ENCODE measurements at places on chromosomes 1 and 21. TPM values are rescaled to one million over a fixed set of nuclear protein-coding genes. Genes with fewer than 3 reads are reported as not detected.

Gene KIRREL1
- total RNA-seq: 114 TPM

Gene NBPF15
- 71.3 TPM for total RNA-seq

Gene CLCA1
- total RNA-seq: not detected

Gene PTGER3
- 70.1 TPM for total RNA-seq

Gene PLD5
- total RNA-seq: 6.6 TPM

GRCh38 chr1:161388639-161389038 lies 21.0 kb upstream of the CFAP126 start:
- peak overlapping the region; percentile 93 for H3K27ac ChIP-seq
- H3K4me3 ChIP-seq: no peak overlapping the region
- no peaks in the 10 kb centered on the region for H3K4me1 ChIP-seq
- H3K36me3 ChIP-seq: no peaks in the 10 kb centered on the region

- no peaks in the 10 kb centered on the region for H3K27me3 ChIP-seq
- peak overlapping the region; percentile 87 for H3K27ac ChIP-seq
- H3K4me3 ChIP-seq: no peak overlapping the region
- peaks cover 9% of the 10 kb centered on the region for H3K4me1 ChIP-seq
- no peaks in the 10 kb centered on the region for H3K36me3 ChIP-seq
Measured at GRCh38 chr1:36123356-36123755, 1.7 kb downstream of the COL8A2 start.

DNA sequence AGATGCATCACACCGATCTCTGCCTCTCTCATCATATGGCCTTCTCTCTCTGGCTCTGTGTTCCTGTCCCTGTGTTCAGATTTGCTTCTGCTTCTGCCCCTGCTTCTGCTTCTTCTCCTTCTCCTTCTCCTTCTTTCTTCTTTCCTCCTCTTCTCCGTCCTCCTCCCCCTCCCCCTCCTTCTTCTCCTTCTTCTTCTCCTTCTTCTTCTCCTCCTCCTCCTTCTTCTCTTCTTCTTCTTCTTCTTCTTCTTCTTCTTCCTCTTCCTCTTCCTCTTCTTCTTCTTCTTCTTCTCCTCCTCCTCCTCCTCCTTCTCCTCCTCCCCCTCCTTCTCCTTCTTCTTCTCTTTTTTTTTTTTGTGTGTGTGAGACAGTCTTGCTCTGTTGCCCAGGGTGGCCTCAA lies 139.9 kb upstream of the KLHDC7A start:
- no peaks in the 10 kb centered on the region for H3K27me3 ChIP-seq
- no peak overlapping the region for H3K27ac ChIP-seq
- H3K36me3 ChIP-seq: no peaks in the 10 kb centered on the region
- DNase-seq: no peak

DNA sequence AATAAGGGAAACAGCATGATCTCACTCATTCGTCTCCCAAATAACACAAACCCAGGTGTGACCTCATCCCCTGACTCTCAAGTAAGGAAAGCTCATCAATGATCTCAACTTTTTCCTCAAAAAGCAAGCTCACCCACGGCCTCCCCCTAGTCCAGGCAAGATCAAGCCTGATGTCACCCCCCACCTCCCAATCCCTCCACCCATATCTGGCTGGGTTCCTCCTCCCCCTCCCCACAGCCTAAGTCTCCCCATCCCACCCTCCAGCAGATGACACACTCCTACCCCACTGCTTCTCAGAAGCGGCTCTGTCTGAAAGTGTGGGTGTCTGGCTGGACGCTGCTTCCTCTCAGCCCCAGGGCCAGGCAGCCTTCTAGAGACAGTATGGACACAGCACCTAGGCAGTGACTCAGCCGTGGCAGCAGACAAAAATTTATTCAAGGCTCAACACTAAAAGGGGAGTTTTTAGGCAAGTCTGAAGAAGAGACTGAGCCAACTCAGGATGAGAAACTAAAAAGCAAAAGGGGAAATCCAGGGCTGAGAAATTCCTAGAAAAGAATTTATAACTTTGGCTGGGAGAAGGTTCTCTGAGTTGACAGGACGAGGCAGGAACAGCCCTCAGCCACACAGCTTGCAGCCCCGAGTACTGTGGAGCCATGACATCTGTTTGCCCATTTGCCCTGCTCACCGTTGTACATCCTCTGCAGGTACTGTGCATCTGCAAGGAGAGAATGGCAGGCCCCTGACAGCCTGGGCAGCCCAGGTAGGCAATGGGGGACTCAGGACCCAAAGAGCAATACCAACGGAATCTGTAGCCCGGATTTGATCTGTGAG lies 81.6 kb upstream of the LRRC8D start:
- H3K4me3 ChIP-seq: no peak overlapping the region
- H3K4me1 ChIP-seq: no peaks in the 10 kb centered on the region
- H3K27me3 ChIP-seq: no peaks in the 10 kb centered on the region
- no peak overlapping the region for H3K27ac ChIP-seq

- DNase-seq: no peak
- no peaks in the 10 kb centered on the region for H3K27me3 ChIP-seq
- H3K36me3 ChIP-seq: no peaks in the 10 kb centered on the region
- H3K4me3 ChIP-seq: no peak overlapping the region
- H3K27ac ChIP-seq: no peak overlapping the region
Measured at GRCh38 chr21:45060675-45061311, 13.6 kb upstream of the ADARB1 start.

GRCh38 chr1:7298145-7298544 lies 473.0 kb upstream of the VAMP3 start:
- no peaks in the 10 kb centered on the region for H3K27me3 ChIP-seq
- DNase-seq: no peak
- no peak overlapping the region for H3K27ac ChIP-seq
- H3K4me3 ChIP-seq: no peak overlapping the region
- no peaks in the 10 kb centered on the region for H3K4me1 ChIP-seq
- H3K36me3 ChIP-seq: no peaks in the 10 kb centered on the region

- H3K27ac ChIP-seq: peak overlapping the region; percentile 17
- H3K27me3 ChIP-seq: no peaks in the 10 kb centered on the region
- H3K4me3 ChIP-seq: no peak overlapping the region
Measured at GRCh38 chr1:212981571-212982328, 31.4 kb downstream of the VASH2 start.

- no peak for DNase-seq
- no peaks in the 10 kb centered on the region for H3K36me3 ChIP-seq
- H3K27me3 ChIP-seq: no peaks in the 10 kb centered on the region
- H3K4me1 ChIP-seq: no peaks in the 10 kb centered on the region
- H3K27ac ChIP-seq: no peak overlapping the region
Measured at GRCh38 chr1:19978143-19978542, 1.3 kb downstream of the PLA2G2A start.

DNA sequence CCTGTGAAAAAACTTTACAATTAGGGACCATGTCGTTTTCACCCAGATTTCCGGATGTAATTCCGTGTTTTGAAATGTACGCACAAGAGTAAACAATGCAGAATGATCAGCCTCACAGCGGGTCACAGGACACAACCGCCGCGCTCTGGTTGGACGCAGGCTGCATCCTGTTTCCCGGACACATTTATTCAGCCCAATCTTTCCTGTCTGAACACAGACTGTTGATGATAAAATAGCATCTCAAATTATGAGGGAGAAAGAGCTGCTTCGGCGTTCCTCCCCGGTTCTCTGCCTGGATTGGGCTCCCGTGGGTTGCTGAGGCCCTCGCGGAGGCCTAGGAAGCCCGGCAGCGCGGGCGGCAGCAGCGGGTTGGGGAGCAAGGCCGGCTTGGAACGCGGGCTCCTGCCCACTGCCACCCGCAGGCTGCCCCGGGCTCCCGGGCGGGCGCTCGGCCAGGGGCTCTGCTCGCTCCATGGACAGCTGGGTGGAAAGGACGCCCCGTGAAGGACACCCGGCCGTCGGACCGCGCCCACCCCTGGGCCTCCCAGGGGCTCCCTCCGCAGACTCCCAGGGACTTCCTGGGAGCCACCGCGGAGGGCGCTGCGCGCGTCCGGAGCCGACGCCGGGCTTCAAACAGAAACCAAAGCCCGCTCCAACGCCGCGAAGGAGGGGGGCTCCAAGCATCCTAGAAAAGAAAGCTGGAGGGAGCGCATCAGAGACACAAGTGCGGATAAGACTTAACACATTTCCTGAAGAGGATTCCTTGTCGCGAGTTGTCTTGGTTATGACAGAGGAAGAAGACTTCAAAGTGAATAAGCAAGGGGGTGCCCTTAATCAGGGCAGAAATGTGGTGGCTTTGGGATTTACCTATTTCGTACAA lies 122.3 kb downstream of the ESRRG start:
- H3K27ac ChIP-seq: peak overlapping the region; percentile 39
- H3K4me1 ChIP-seq: no peaks in the 10 kb centered on the region
- no peaks in the 10 kb centered on the region for H3K36me3 ChIP-seq
- no peaks in the 10 kb centered on the region for H3K27me3 ChIP-seq
- DNase-seq: no peak

GRCh38 chr1:6638226-6638625 lies 13.6 kb downstream of the THAP3 start:
- peak; percentile 82 for DNase-seq
- peaks cover 13% of the 10 kb centered on the region for H3K4me1 ChIP-seq
- H3K27me3 ChIP-seq: no peaks in the 10 kb centered on the region
- peak overlapping the region; percentile 94 for H3K27ac ChIP-seq

DNA sequence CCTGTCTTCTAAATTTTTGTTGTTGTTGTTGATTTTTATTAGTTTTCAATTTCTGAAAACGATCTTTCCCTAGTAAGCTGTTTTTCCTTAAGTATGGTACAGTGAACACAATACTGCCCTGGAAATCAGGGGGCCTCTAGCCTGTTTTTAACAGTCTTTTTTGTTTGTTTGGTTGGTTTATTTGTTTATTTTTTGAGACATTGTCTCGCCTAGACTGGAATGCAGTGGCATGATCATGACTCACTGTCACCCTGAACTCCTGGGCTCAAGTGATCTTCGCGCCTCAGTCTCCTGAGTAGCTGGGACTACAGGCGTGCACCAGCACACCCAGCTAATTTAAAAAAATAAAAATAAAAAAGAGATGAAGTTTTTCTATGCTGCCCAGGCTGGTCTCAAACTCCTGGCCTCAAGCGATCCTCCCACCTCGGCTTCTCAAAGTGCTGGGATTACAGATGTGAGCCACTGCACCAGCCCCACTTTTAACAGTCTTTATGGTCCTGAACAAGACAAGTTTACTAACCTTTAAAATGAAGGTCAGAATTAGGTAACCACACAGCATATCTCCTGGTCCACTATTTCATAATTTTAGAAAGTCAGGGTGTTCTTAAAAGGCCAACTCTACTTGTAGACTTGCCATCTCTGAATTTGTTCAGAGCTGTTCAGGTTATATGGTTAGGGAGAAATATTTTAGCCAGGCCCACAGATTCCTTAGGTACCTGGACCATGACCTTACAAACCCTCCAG lies 35.4 kb downstream of the TBCE start:
- H3K27ac ChIP-seq: no peak overlapping the region
- H3K4me1 ChIP-seq: no peaks in the 10 kb centered on the region
- no peak for DNase-seq

GRCh38 chr1:48916130-48917069 lies 139.7 kb upstream of the BEND5 start:
- peaks cover 3% of the 10 kb centered on the region for H3K4me1 ChIP-seq
- no peak overlapping the region for H3K27ac ChIP-seq
- no peaks in the 10 kb centered on the region for H3K27me3 ChIP-seq
- DNase-seq: no peak
- no peak overlapping the region for H3K4me3 ChIP-seq
